ENCODE measurements at places on chromosomes 7 and 10.

DNA sequence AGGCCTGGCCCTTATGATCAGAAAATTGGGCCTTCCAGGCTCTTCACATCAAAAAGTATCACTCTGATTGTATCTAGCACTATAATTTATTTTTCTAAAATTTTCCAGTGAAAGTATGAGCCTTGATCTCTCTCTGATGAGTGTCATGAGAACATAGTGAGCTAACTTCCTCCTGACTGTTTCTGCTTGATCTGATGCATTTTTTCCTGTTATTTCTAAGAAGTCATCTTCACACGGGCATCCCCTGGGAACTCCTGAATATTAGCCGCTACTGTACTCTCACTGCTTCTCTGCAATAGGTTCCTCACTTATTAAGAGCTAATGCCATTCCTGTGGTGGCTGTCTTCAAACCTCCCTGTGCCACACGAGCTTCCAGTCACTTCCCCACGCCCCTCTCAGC, 63.1 kb upstream of the ZPBP start:
- no peak for DNase-seq

DNA sequence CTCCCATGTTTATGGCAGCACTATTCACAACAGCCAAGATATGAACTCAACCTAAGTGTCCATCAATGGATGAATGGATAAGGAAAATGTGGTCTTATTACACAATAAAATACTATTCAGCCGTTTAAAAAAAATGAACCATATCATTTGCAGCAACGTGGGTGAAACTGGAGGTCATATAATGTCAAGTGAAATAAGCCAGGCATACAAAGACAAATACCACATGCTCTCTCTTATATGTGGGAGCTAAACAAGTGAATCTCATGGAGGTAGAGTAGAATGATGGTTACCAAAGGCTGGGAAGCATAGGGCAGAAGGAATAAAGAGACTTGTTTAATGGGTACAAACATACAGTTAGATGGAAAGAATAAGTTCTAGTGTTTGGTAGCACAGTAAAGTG, 699.1 kb downstream of the NRG3 start:
- DNase-seq = no peak

DNA sequence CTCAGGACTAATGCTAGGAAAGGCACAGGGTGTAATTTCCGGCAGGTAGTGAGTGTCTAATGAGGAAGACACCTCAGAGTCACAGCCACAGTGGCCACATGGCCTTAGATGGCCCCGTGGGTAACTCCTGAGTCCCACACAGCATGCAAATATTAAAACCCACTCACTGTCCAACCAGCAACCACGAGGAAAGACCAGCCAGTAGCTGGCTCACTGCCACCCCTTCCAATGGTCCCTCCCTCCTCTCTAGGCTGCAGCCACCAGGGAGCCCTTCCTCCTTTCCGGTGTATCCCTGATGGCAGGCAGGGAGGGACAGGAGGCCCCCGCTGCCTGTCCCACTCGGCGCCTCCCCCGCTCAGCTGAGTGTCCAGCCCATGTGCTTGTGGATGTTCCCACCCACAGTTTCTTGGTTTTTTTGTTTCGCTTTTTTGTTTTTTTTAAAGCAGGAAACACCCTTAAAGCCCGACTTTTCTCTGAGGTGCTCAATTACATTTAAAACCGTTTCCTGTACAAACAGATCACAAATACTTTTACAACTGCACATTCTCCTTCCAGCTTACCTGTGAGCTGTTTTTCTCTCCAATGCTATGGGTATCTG, 9.2 kb downstream of the BNIP3 start:
- DNase-seq = no peak

- no peak for DNase-seq
These were observed 284.0 kb downstream of the AUTS2 start for GRCh38 chr7:69882269-69882668.

DNA sequence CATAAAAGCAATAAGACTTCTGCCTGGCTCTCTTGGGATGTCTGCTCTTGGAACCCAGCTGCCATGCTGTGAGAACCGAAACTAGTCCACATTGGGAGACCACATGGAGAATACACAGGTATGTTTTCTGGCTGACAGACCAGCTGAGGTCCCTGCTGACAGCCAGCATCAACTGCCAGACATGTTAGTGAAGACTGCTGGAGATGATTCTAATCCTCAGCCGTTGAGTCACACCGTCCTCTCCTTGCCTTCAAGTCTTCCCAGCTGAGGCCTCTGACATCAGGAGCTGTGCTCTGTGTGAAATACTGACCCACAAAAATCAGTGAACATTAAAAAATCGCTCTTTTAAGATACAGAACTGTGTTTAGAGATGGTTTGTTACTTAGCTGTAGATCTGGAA, 36.9 kb upstream of the AGR2 start:
- no peak for DNase-seq

DNA sequence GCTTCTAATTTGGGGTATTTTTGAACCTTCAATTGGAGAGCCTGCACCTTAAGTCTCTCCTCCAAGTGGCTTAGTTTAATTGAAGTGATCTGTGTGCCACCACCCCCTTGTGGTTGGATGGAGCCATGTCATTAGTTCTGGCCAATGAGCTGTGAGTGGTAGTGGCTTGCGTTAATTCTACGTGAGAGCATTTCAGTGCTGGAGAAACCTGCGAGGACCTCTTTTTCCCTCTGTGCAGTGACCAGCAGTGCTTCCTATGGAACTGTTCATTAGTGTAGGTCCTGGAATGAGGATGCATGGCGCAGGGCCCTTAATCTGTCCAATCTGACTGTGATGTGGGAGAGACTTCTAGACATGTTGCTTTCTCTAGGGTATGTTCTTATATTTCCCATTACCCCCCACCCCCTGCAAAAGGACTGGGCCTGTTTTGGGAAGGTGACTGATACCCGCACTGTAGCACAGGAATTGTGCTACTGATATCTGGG, 3.8 kb downstream of the HILPDA start:
- DNase-seq = no peak

DNA sequence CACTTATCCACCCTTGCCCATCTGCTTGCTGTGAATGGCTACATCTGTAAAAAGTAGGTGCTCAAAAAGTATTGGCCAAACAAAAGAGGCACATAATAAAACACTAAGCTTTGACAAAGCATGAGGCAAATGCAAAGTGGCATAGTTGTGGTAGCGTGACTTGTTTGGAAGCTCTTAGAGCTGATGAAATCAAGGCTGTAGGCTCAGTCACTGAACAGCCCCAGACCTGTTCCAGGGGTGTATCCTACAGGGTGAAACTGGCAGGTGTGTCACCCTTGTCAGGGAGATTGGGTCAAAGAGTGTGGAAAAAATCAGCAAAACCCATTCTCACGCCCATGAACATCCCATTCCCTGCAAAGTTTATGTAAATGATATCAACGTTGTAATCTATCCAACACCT, 427.4 kb downstream of the PLXNA4 start:
- no peak for DNase-seq

- DNase-seq = no peak
These were observed 126.5 kb downstream of the CUBN start for GRCh38 chr10:17003151-17003550.

All from glomerular endothelial cell (primary cell).